ENCODE measurements at places on chromosomes 6 and 20. TPM values are rescaled to one million over a fixed set of nuclear protein-coding genes. Genes with fewer than 3 reads are reported as not detected.

Gene C2
- 9.0 TPM for total RNA-seq

- no peaks in the 10 kb centered on the region for H3K36me3 ChIP-seq
- H3K27ac ChIP-seq, result no peak overlapping the region
- no peak for DNase-seq
- no peaks in the 10 kb centered on the region for H3K4me1 ChIP-seq
- no peak overlapping the region for H3K4me3 ChIP-seq
These were observed 20.9 kb downstream of the TSHZ2 start for GRCh38 chr20:52993076-52993475.

Gene TRIM40
- 0.09 TPM for total RNA-seq

- H3K4me1 ChIP-seq, result no peaks in the 10 kb centered on the region
- DNase-seq, result no peak
- H3K27me3 ChIP-seq, result peaks cover 12% of the 10 kb centered on the region
- H3K36me3 ChIP-seq, result no peaks in the 10 kb centered on the region
- H3K4me3 ChIP-seq, result no peak overlapping the region
These were observed 54.4 kb downstream of the BMP7 start for GRCh38 chr20:57211908-57212533.

Gene OPRL1
- 1.4 TPM for total RNA-seq

- no peak for DNase-seq
- H3K27me3 ChIP-seq, result peaks cover 27% of the 10 kb centered on the region
- no peak overlapping the region for H3K27ac ChIP-seq
- no peaks in the 10 kb centered on the region for H3K4me1 ChIP-seq
These were observed 6.9 kb downstream of the HLA-DPB1 start for GRCh38 chr6:33082702-33083101.

- no peak for DNase-seq
- no peak overlapping the region for H3K27ac ChIP-seq
- H3K4me1 ChIP-seq, result peaks cover 57% of the 10 kb centered on the region
- peaks cover 3% of the 10 kb centered on the region for H3K36me3 ChIP-seq
These were observed 3.3 kb downstream of the VEGFA start for GRCh38 chr6:43773050-43773979.

Gene FOXF2
- total RNA-seq, result not detected

DNA sequence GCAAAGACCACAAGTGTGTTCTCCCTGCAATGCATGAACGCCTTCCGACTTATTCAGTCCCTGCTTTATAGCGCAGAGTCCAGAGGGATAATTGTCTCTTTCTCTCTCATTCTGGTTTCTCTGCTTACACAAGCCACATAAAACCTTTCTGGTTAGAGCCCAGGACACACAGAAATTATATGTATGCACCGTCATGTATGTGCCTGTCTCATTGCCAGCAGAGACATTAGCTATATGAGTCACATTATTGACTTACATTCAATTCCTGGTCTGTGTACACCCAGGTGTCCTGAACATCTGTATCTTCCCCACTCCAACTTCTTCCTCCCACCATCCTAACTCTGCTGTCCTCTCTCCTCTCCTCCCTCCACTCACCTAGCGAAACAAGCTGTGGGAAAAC, 44.0 kb downstream of the LRFN2 start:
- H3K27ac ChIP-seq, result no peak overlapping the region
- no peaks in the 10 kb centered on the region for H3K36me3 ChIP-seq
- H3K4me1 ChIP-seq, result no peaks in the 10 kb centered on the region
- H3K27me3 ChIP-seq, result no peaks in the 10 kb centered on the region
- no peak for DNase-seq
- H3K4me3 ChIP-seq, result no peak overlapping the region

DNA sequence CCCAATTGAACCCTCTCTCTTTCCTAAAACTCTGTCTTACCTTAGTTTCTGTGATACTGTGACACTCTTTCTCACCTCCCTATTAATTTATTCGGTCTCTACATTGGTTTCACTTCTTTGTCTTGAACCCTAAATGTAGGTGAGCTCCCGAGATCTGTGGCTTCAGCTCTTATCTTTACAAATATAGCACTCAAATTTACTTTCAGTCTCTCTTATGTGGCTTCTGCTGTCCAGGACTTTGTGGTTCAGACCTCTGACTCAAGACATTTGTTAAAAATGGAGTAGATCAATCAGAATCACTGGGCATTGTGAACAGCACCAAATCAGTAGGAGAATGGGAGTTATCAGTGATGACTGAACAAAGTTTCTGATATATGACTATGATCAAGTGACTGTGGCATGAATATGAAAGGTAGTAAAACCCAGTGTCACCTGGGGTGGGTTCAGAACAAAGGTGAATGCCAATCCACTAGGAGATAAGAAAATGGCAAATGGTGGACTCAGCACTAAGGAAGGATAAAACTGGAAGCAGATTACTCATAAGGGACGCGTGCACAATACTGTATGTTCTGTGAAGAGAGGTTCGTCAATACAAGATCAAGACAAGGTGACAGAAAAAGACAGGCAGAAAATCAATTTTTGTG, 27.2 kb downstream of the IL17F start:
- no peak overlapping the region for H3K4me3 ChIP-seq
- H3K36me3 ChIP-seq, result no peaks in the 10 kb centered on the region
- no peak for DNase-seq
- H3K27me3 ChIP-seq, result no peaks in the 10 kb centered on the region
- no peaks in the 10 kb centered on the region for H3K4me1 ChIP-seq

GRCh38 chr6:158697811-158698210, 48.0 kb downstream of the SYTL3 start:
- H3K4me3 ChIP-seq, result no peak overlapping the region
- no peaks in the 10 kb centered on the region for H3K36me3 ChIP-seq
- DNase-seq, result no peak
- H3K27me3 ChIP-seq, result no peaks in the 10 kb centered on the region

- H3K4me3 ChIP-seq, result no peak overlapping the region
- H3K27me3 ChIP-seq, result no peaks in the 10 kb centered on the region
- no peaks in the 10 kb centered on the region for H3K36me3 ChIP-seq
- no peak for DNase-seq
- H3K27ac ChIP-seq, result no peak overlapping the region
- H3K4me1 ChIP-seq, result peaks cover 8% of the 10 kb centered on the region
These were observed 2.5 kb upstream of the RNF144B start for GRCh38 chr6:18384621-18385020.

DNA sequence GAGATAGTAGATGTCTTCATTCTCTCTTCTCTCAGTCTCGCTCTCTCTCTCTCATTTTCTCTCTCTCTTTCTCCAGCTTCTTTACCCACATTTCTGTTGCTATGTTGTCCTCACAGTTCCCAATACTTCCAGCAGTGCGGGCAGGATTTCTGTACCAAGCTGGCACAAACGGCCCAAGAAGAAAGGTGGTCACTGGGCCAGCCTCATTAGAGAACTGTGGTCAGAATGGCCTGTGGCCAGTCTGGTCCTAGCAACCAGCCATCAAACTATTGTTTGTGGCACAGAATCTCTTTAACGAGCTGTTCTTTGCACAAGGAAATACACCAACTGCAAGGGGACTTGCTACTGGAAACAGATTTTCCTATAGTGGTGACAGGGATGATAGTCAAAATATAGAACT, 81.3 kb downstream of the SEL1L2 start:
- H3K27ac ChIP-seq, result no peak overlapping the region
- H3K27me3 ChIP-seq, result no peaks in the 10 kb centered on the region
- H3K36me3 ChIP-seq, result no peaks in the 10 kb centered on the region
- DNase-seq, result no peak

Gene RING1
- total RNA-seq, result 35.0 TPM

GRCh38 chr20:36391456-36391855, 85.3 kb downstream of the DLGAP4 start:
- H3K27me3 ChIP-seq, result no peaks in the 10 kb centered on the region
- no peaks in the 10 kb centered on the region for H3K36me3 ChIP-seq
- no peak for DNase-seq
- no peaks in the 10 kb centered on the region for H3K4me1 ChIP-seq

Gene SNAP91
- total RNA-seq, result 0.66 TPM

Gene PRICKLE4
- 0.38 TPM for total RNA-seq

- no peak overlapping the region for H3K4me3 ChIP-seq
- DNase-seq, result no peak
- H3K4me1 ChIP-seq, result no peaks in the 10 kb centered on the region
These were observed 217.2 kb upstream of the FOXA2 start for GRCh38 chr20:22801528-22801927.

DNA sequence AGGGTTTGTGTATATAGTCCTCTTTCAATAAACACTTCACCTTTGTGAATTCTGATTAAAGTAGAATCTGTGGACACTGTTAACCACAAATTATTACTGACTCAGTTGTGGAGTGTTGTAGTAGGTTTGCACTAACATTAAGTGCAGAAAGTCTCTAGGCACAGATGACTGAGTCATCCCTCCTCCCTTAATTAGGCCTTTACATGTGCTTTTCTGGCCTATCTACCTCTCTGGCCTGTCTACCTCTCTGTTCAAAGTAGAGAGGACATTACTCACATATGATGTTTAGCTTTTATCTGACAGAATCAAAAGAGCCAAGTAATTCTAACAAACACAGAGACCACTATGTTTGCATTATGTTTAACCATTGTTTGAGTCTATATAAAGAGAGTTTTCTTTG, 783.0 kb downstream of the TENT5A start:
- H3K27ac ChIP-seq, result no peak overlapping the region
- H3K4me3 ChIP-seq, result no peak overlapping the region
- no peak for DNase-seq
- H3K36me3 ChIP-seq, result no peaks in the 10 kb centered on the region
- H3K4me1 ChIP-seq, result no peaks in the 10 kb centered on the region

Gene NOL7
- total RNA-seq, result 62.5 TPM

- H3K27me3 ChIP-seq, result no peaks in the 10 kb centered on the region
- no peak overlapping the region for H3K4me3 ChIP-seq
- peaks cover 12% of the 10 kb centered on the region for H3K4me1 ChIP-seq
- H3K36me3 ChIP-seq, result peaks cover 36% of the 10 kb centered on the region
- no peak for DNase-seq
- no peak overlapping the region for H3K27ac ChIP-seq
These were observed 4.2 kb downstream of the TCF19 start for GRCh38 chr6:31162463-31163165.

Gene LINC00237
- total RNA-seq, result not detected

DNA sequence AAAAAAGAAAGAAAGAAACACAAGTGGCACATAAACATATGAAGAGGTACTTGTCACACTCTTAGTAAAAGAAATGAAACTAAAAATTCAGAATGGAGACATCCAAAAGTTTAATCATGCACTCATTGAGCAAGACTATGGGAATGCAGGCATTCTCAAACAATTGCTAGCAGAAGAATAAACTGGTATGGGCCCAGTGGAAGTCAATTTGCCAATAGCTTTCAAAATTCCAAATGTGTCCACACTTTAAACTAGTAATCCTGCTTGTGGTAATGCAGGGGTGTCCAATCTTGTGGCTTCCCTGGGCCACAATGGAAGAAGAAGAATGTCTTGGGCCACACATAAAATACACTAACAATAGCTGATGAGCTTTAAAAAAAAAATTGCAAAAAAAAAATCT, 97.4 kb downstream of the EPB41L2 start:
- no peaks in the 10 kb centered on the region for H3K36me3 ChIP-seq
- H3K4me1 ChIP-seq, result no peaks in the 10 kb centered on the region
- DNase-seq, result no peak
- H3K27ac ChIP-seq, result no peak overlapping the region
- H3K4me3 ChIP-seq, result no peak overlapping the region

- H3K36me3 ChIP-seq, result no peaks in the 10 kb centered on the region
- no peak overlapping the region for H3K27ac ChIP-seq
- DNase-seq, result no peak
- H3K4me3 ChIP-seq, result no peak overlapping the region
These were observed 491.4 kb downstream of the LMBRD1 start for GRCh38 chr6:69305456-69305855.

DNA sequence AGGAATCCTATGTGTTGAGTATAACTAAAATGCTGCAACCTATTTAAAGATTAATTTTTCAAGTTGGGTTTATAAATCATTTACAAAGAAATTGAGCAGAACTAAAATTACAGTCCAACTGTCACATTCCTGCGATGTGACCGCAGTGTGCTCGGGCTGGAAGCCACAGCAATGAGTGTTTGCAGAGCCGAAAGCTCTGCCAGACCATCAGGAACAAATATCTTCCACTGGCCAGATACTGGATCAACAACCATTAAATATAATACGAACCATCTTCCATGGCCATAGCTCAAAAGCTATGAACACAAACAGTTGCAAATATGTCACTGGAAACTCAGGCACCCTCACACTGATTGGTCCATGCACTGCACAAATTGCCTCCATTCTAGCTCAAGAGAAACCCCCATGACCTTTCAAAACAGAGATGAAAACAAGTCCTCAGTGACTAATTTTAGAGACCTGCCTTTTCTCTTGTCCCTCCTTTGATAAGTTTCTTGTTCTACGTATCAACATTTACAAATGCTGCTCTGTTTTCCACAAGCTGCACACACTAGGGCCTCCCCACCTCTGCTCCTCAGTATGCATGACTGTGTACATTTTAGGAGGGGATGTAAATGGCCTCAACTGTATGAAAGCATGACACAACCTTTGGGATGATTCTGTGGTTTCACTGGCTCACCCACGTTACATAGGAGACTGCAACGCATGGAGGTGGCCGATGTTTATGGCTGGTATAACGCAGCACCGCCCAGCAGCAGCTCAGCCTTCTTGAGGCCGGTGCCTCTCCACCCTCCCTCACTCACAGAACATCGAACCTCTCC, 171.7 kb downstream of the WDR27 start:
- no peaks in the 10 kb centered on the region for H3K36me3 ChIP-seq
- peak overlapping the region; percentile 43 for H3K27ac ChIP-seq
- peaks cover 6% of the 10 kb centered on the region for H3K4me1 ChIP-seq
- no peak overlapping the region for H3K4me3 ChIP-seq
- H3K27me3 ChIP-seq, result no peaks in the 10 kb centered on the region

Gene SYNDIG1
- total RNA-seq, result 3.2 TPM

DNA sequence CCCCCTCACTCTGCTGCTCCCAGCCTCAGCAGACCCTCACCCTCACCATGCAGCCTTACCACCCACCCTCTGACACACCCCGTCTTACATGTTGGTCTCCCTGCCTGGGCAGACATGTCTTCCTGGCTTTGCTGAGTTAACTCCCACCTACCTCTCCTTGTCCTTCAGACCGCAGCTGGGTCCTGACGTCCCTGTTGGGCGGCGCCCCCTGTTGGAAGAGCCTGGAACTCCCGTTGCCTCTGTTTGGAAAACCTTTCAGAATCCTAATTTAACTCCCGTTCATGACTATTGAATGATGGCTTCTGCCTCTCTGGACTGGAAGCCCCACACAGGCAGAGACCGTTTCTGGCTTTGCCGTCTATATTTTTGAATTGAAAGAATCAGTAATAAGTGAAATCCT, 245.1 kb downstream of the MYLK4 start:
- peak overlapping the region; percentile 75 for H3K27ac ChIP-seq
- H3K27me3 ChIP-seq, result no peaks in the 10 kb centered on the region
- peaks cover 2% of the 10 kb centered on the region for H3K4me1 ChIP-seq
- H3K4me3 ChIP-seq, result no peak overlapping the region

DNA sequence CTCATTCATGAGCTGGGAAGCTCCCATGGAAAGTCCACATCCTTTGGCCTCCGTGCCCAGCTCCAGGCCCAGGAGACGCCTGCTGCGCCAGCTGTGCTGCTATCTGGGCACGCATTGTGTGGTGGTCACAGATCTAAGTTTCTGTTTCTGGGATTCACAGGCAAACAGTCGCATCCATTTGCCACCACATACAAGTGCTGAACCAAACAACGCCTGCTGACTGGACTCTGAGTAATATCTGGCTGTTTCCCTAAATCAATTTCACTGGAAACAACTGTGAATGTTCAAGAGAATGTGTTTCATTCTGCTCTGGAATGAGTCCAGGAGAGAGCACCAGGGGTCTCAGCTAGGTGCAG, 45.5 kb downstream of the IRF4 start:
- H3K4me1 ChIP-seq, result peaks cover 13% of the 10 kb centered on the region
- no peaks in the 10 kb centered on the region for H3K36me3 ChIP-seq
- no peak overlapping the region for H3K4me3 ChIP-seq

Gene TMEM14C
- total RNA-seq, result 84.4 TPM

Gene FBXL4
- 13.5 TPM for total RNA-seq

- H3K27me3 ChIP-seq, result no peaks in the 10 kb centered on the region
- no peak for DNase-seq
- H3K27ac ChIP-seq, result no peak overlapping the region
- no peak overlapping the region for H3K4me3 ChIP-seq
These were observed 97.2 kb upstream of the DOK5 start for GRCh38 chr20:54377992-54378773.

Data from thymus (tissue), 14 donors.